ENCODE measurements at places on chromosomes 7 and 10.

- DNase-seq = no peak
Observed at GRCh38 chr7:24059775-24060174, 224.2 kb upstream of the NPY start.

DNA sequence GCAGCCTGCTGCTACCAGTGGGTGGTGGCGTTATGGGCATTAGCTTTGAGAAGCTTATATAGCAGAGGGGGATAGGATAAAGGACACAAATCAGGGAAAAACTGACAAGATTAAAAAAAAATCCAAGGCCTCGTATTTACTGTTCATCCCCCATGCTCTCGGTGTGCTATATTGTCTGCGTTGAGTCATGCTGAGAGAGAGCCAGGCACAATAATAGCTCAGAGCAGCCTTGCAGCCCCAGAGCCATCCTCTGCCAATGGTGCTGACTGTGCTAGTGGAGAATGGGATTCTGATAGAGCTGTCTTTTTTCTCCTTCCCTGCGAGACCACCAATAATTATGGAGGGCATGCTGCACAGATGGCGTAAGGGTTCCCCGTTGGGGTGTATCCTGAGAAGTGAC is 51.7 kb upstream of the FZD1 start:
- no peak for DNase-seq

DNA sequence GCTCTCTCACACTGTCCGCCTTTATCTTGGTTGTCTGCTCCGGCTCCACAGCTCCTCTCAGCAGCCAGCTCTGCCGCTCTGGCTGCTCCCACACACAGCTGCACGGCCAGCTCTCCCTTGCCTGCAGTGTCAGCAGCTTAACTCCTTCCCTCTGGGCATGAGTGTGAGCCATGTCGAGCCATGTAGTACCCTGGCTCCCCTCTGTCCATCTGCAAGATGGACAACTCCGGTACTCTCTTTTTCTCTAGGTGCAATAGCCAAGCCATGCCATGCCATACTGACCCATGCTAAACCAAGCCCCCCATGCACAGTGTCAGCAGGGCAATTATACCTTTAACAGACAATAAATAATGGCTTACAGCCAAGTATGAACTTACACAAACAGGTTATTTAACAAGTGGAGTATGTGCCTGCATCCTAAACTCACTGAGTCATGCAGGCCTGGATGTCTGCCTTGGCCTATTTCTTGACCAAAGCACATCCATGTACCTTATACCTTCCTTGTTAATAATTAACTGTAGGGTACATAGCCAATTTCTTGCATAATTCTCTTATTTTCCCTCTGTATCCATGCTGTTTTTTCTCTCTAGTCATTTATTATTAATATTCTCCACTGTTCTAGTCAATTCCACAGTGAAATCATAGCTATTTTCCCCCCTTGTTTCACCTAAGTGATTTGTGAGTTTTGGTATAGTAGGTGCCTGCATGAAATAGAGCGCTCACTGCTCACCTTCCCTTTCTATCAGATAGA is 170.9 kb downstream of the CDK14 start:
- DNase-seq = no peak

DNA sequence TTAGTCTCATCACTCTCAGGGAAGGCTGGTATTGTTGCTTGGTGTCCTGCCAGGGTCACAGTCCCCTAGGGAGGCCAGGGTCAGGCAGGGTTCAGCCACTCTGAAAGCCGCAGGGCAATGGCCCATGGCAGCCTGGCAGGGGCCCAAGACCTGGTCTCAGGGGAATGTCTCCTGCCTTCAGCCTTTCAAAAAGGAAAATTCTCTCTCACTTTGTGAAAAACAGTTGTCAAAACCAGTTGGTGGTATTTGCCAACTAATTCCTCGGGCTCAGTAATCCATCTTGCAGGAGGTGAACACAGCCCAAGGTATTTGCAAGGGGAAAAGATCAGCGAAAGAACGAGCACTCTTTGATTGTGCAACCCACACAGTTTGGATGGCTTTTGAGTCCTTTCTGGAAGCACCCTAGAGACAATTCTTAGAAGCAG is 101.5 kb downstream of the JCAD start:
- DNase-seq = no peak

All from cortex of kidney (tissue), 1 donor.